GM23248 (cell line): ENCODE measurements at places on chromosomes 7 and 10. TPM values are rescaled to one million over a fixed set of nuclear protein-coding genes. Genes with fewer than 3 reads are reported as not detected.

The KCNIP2 gene
- 0.22 TPM in 1 of 2 replicates, not detected in the other for total RNA-seq

- no peaks in the 10 kb centered on the region for H3K27me3 ChIP-seq
- H3K4me3 ChIP-seq, result no peak overlapping the region
- H3K4me1 ChIP-seq, result peaks cover 15% of the 10 kb centered on the region
- DNase-seq, result no peak
These were observed 77.2 kb downstream of the KIAA1549 start for GRCh38 chr7:138903859-138904435.

The MYL10 gene
- not detected in 2 replicates for total RNA-seq

The C10orf53 gene
- total RNA-seq, result not detected in 2 replicates

GRCh38 chr10:114632869-114633715 is 25.0 kb downstream of the ABLIM1 start:
- H3K36me3 ChIP-seq, result no peaks in the 10 kb centered on the region
- H3K27ac ChIP-seq, result peak overlapping the region; percentile 12; the same call in 1 of the 2 replicates
- peak overlapping the region; percentile 67 for H3K4me3 ChIP-seq
- peaks cover 40% of the 10 kb centered on the region for H3K27me3 ChIP-seq

- H3K4me3 ChIP-seq, result no peak overlapping the region
- H3K4me1 ChIP-seq, result no peaks in the 10 kb centered on the region; the same call in 1 of the 2 replicates
- H3K36me3 ChIP-seq, result no peaks in the 10 kb centered on the region
- H3K27ac ChIP-seq, result no peak overlapping the region
- peak; percentile 30 for DNase-seq
- H3K27me3 ChIP-seq, result no peaks in the 10 kb centered on the region
These were observed 253.8 kb downstream of the CSTF2T start for GRCh38 chr10:51445588-51445987.

- H3K36me3 ChIP-seq, result no peaks in the 10 kb centered on the region
- H3K27ac ChIP-seq, result no peak overlapping the region
- peaks cover 15% of the 10 kb centered on the region for H3K4me1 ChIP-seq
- H3K4me3 ChIP-seq, result no peak overlapping the region
- DNase-seq, result peak; percentile 42
These were observed 78.0 kb downstream of the MKI67 start for GRCh38 chr10:128047991-128048818.

DNA sequence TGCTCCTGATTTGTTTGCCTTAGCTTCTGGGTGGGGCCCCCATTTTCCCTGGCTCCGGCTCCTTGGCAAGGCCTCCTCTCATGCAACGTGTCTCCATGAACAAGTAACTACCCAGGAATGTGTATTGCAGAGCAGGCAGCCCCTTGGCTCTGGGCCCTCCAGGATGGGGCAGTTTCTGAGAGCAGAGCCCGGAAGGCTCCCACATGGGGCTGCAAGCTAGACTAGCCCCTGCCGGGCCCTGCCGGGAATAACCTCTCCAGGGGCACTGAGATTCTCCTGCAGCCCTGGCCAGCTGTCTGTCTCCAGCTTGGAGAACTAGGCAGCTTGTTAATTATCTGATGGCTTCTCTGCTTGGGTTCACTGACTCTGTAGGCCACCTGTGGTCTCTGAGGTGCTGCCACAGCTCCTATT is 184.0 kb upstream of the INHBA start:
- peaks cover 52% of the 10 kb centered on the region for H3K4me1 ChIP-seq
- DNase-seq, result peak; percentile 98
- no peaks in the 10 kb centered on the region for H3K27me3 ChIP-seq
- H3K27ac ChIP-seq, result peak overlapping the region; percentile 91
- peak overlapping the region; percentile 39 for H3K4me3 ChIP-seq

DNA sequence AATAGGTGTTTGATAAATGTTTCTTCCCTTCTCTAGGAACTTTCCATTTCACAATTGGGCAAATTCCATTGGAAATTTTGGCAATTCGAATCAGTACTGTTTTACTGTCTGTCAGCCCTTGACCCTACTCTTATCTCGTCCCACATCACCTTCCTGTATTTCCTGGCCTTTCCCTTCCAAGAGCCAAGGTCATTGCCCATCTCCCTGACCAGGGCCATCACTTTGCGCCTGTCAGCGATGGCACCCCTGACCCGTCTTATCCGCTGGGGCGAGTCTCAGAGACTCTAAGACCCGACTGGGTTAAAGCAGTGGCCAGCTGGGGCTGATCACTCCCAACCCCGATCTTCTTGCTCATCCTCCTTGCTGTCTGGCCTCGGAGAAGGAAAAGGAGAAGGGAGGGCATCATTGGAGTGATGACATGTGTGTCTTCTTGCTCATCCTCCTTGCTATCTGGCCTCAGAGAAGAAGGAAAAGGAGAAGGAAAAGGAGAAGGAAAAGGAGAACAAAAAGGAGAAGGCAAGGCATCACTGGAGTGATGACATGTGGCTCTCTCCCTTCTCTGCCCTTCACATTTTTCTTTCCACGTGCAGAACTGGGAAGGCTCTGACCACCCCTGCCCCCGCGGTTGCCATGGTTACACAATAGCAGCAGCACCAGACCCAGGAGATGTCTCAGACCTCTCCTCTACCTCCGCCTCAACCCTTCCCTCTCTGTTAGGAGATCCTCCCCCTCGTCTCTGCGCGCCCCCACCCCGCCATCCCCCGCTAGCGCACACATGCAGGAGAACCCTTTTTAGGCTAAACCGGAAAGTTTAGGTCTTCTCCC is 2.0 kb downstream of the SEMA3D start:
- H3K27ac ChIP-seq, result peak overlapping the region; percentile 39
- no peaks in the 10 kb centered on the region for H3K36me3 ChIP-seq
- 0 out of 2 replicates have a peak, but pooled peaks cover 4% of the 10 kb centered on the region for H3K4me1 ChIP-seq

DNA sequence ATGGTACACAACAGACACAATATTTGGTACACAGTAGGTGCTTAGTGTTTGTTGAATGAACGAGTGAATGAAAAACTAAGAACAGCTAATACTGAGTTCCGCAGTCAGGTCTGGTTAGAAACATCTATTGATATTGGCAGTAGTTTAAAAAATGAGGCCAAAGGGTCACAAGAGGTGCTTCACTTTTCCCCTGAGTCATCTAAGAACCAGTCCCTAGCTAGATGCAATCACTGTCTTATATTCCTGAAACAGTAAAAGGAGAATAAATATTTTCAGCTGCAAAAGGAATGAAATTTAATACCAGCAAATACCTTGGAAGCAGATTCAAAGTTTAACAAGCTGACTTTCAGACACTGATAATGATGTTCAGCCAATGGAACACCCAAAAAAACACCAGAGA is 54.5 kb downstream of the SCRN1 start:
- peaks cover 56% of the 10 kb centered on the region for H3K36me3 ChIP-seq
- DNase-seq, result peak; percentile 22
- no peaks in the 10 kb centered on the region for H3K27me3 ChIP-seq

- peaks cover 10% of the 10 kb centered on the region for H3K4me1 ChIP-seq
- DNase-seq, result no peak
- no peak overlapping the region for H3K4me3 ChIP-seq
- peaks cover 23% of the 10 kb centered on the region; the same call in 1 of the 2 replicates for H3K36me3 ChIP-seq
These were observed 158.7 kb downstream of the TNS3 start for GRCh38 chr7:47423196-47423595.

DNA sequence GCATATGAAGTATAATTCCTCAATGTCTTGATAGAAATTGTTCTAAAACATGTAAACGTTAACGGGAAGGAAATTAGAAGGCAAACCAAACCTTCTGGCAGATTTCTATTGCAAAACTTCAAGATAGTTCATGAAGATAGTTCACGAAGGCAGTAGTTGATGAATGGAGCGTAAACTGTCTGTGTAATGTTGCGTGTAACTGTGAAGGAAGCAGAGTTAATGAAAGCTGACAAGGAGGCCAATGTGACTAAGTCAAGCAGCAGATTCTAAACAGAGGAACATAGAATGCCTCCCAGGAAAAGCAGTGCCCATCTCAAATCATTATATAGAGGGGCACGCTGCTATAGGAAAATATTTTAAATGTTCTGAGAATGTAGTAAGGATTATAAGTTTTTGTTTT is 659.7 kb upstream of the IGFBP3 start:
- DNase-seq, result no peak
- H3K4me3 ChIP-seq, result no peak overlapping the region
- H3K27ac ChIP-seq, result no peak overlapping the region

GRCh38 chr10:77377034-77377433 is 260.6 kb downstream of the KCNMA1 start:
- no peak overlapping the region for H3K4me3 ChIP-seq
- peak; percentile 23 for DNase-seq
- H3K36me3 ChIP-seq, result no peaks in the 10 kb centered on the region
- no peak overlapping the region for H3K27ac ChIP-seq

GRCh38 chr7:85890244-85890811 is 703.5 kb upstream of the SEMA3D start:
- no peaks in the 10 kb centered on the region for H3K4me1 ChIP-seq
- H3K36me3 ChIP-seq, result no peaks in the 10 kb centered on the region
- H3K4me3 ChIP-seq, result no peak overlapping the region
- no peaks in the 10 kb centered on the region for H3K27me3 ChIP-seq

GRCh38 chr10:58661336-58661735 is 148.7 kb downstream of the BICC1 start:
- H3K4me3 ChIP-seq, result peak overlapping the region; percentile 61
- DNase-seq, result peak; percentile 84
- H3K4me1 ChIP-seq, result peaks cover 38% of the 10 kb centered on the region

The SPDYE16 gene
- not detected in 2 replicates for total RNA-seq

- H3K27ac ChIP-seq, result no peak overlapping the region
- H3K27me3 ChIP-seq, result no peaks in the 10 kb centered on the region
- H3K4me1 ChIP-seq, result peaks cover 7% of the 10 kb centered on the region; the same call in 1 of the 2 replicates
- no peaks in the 10 kb centered on the region for H3K36me3 ChIP-seq
These were observed 79.5 kb downstream of the RTKN2 start for GRCh38 chr10:62189131-62189530.

- no peaks in the 10 kb centered on the region for H3K27me3 ChIP-seq
- H3K36me3 ChIP-seq, result no peaks in the 10 kb centered on the region
- peak; percentile 82 for DNase-seq
- peak overlapping the region; percentile 34 for H3K27ac ChIP-seq
- H3K4me3 ChIP-seq, result peak overlapping the region; percentile 38; the same call in 1 of the 2 replicates
These were observed 63.3 kb upstream of the GHITM start for GRCh38 chr10:84076047-84076388.

The RNF148 gene
- total RNA-seq, result 0.25 TPM in 1 of 2 replicates, not detected in the other

The LDB3 gene
- total RNA-seq, result under 0.01 and 0.11 TPM in 2 replicates

- peak; percentile 84 for DNase-seq
- peak overlapping the region; percentile 62 for H3K27ac ChIP-seq
- H3K4me3 ChIP-seq, result peak overlapping the region; percentile 86
- H3K4me1 ChIP-seq, result peaks cover 62% of the 10 kb centered on the region
- H3K36me3 ChIP-seq, result no peaks in the 10 kb centered on the region
- no peaks in the 10 kb centered on the region for H3K27me3 ChIP-seq
These were observed 4.2 kb downstream of the AHR start for GRCh38 chr7:17302575-17303142.

DNA sequence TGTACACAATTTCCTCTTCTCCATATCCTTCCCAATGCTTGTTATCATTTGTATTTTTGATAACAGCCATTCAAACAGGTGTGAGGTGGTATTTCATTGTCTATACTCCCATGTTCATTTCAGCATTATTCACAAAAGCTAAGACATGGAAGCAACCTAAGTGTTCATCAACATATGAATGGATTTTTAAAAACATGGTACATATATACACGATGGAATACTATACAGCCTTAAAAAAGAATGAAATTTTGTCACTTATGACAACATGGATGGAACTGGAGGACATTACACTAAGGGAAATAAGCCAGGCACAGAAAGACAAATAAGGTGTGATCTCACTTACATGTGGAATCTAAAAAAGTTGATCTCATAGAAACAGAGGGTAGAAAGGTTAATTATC is 109.3 kb downstream of the SEMA3C start:
- H3K4me1 ChIP-seq, result peaks cover 30% of the 10 kb centered on the region
- peak overlapping the region; percentile 67 for H3K27ac ChIP-seq
- no peaks in the 10 kb centered on the region for H3K27me3 ChIP-seq
- no peak for DNase-seq
- H3K4me3 ChIP-seq, result no peak overlapping the region

DNA sequence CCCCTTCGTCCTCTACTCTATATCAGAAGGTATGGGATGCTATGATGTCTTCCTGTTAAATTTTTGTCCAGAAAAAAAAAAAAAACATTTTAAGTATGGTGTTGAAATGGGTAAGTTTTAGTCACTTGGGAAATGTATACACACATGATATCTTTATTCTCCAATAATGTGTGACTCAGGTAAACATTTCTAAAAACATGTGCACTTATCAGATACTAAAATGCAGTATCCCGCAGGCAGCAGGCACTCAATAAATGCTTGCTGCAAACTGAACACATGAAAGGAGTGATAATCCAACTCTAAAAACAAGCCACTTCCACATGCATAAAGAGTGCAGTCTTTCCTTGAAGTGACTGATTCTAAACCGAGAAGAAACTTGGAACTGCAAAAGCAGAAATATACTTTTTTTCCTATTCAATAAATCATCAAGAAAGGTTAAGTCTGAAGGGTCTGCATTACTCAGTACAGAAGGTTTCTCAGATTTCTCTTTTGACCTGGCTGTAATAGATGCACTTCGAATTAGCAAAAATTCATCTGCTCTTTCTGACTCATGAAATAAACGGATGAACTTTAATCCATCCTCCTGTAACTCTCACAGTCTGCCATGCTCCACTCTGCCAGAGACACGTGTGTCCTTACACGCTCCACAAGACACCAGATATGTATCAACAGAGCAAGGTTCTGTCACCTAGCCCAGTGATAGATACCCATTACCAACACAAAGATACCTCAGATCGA is 84.0 kb downstream of the HIPK2 start:
- H3K4me3 ChIP-seq, result no peak overlapping the region
- no peak for DNase-seq

DNA sequence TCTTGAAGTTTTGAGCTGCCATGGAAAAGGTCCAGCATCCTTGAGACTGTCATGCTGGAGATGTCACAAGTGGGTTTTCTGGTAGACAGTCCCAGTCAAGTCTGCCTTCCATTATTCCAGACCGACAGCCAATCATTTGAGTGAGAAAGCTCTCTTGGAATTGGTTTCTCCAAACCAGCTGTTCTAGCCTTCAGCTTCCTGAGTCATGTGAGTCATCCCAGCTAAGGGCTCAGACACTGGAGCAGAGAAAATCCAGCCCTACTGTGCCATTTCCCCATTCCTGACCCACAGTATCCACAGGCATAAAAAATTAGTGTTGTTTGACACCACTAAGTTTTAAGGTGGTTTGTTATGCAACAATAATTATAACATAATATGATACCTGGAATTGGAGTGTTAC is 219.0 kb downstream of the ADRA2A start:
- no peaks in the 10 kb centered on the region for H3K27me3 ChIP-seq
- DNase-seq, result peak; percentile 47
- H3K36me3 ChIP-seq, result no peaks in the 10 kb centered on the region
- no peak overlapping the region for H3K27ac ChIP-seq
- no peak overlapping the region for H3K4me3 ChIP-seq

- no peak overlapping the region for H3K4me3 ChIP-seq
- 0 out of 2 replicates have a peak, but pooled peaks cover 3% of the 10 kb centered on the region for H3K27me3 ChIP-seq
- H3K27ac ChIP-seq, result no peak overlapping the region
- no peaks in the 10 kb centered on the region for H3K36me3 ChIP-seq
These were observed 83.1 kb upstream of the CHCHD3 start for GRCh38 chr7:133165001-133165400.
